Omental fat pad (tissue), 4 donors: ENCODE measurements at places on chromosomes 7 and 10. TPM values are rescaled to one million over a fixed set of nuclear protein-coding genes. Genes with fewer than 3 reads are reported as not detected.

Gene NDUFB2
- 208 TPM for total RNA-seq

Gene CYP26C1
- 0.13 TPM for total RNA-seq

Gene MYL10
- total RNA-seq, result not detected

Gene CYP3A7
- 0.60 TPM for total RNA-seq

Gene GRID1
- 3.2 TPM for total RNA-seq

Gene FAM25A
- total RNA-seq, result not detected

Gene TMEM168
- total RNA-seq, result 19.5 TPM

Gene NPC1L1
- 0.65 TPM for total RNA-seq

Gene SND1
- 90.8 TPM for total RNA-seq

Gene TNPO3
- 34.1 TPM for total RNA-seq

Gene LIPN
- 0.56 TPM for total RNA-seq

Gene SLC39A12
- total RNA-seq, result 0.44 TPM

Gene PRF1
- 4.0 TPM for total RNA-seq

Gene IFIT1B
- not detected for total RNA-seq
